ENCODE measurements at places on chromosomes 7 and 10. TPM values are rescaled to one million over a fixed set of nuclear protein-coding genes. Genes with fewer than 3 reads are reported as not detected.

The GJC3 gene
- 0.28 TPM for total RNA-seq

The OR6V1 gene
- not detected for total RNA-seq

DNA sequence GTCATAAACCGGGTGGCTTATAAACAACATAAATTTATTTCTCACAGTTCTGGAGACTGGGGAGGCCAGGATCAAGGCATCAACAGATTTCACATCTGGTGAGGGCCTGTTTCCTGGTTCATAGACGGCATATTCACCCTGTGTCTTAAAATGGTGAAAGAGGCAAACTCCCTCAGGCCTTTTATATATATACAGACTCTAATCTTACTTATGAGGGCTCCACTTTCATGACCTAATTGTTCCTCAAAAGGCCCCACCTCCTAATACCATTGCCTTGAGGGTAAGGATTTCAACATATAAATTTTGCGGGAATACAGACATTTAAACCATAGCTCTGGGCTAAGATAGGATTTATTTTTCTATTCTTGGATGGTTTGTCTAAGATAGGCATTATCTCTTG, 187.2 kb downstream of the PPP1R3A start:
- DNase-seq, result no peak

The AKR1C8 gene
- total RNA-seq, result not detected

DNA sequence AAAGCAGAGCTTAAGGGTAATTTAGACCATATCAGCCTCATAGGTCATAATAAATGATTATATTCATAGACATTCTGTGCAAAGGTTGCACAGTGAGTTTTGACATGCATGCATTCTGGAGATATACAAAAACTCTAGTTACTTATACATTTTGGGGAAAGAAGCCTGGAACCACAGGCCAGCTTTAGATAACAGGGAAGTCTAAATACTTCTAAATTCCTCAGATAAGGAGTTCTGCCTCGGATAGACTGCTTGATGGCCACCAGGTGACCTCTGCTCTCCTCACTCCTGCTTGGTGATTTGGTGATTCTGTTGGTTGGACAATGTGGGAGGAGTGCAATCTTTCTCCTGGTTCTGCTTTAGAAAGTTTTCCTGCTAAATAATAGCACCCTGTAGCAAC, 77.9 kb downstream of the SGMS1 start:
- DNase-seq, result no peak

The COL28A1 gene
- total RNA-seq, result 0.28 TPM

GRCh38 chr7:157113607-157114006, 25.1 kb upstream of the UBE3C start:
- DNase-seq, result no peak

The GATA3 gene
- 0.39 TPM for total RNA-seq

- DNase-seq, result no peak
These were observed 151.5 kb upstream of the AGR3 start for GRCh38 chr7:17033245-17033644.

The TMEM130 gene
- 0.61 TPM for total RNA-seq

The TNS3 gene
- total RNA-seq, result 26.4 TPM

All from neural crest cell (in vitro differentiated cells).